ENCODE measurements at places on chromosomes 2 and 18. TPM values are rescaled to one million over a fixed set of nuclear protein-coding genes. Genes with fewer than 3 reads are reported as not detected.

DNA sequence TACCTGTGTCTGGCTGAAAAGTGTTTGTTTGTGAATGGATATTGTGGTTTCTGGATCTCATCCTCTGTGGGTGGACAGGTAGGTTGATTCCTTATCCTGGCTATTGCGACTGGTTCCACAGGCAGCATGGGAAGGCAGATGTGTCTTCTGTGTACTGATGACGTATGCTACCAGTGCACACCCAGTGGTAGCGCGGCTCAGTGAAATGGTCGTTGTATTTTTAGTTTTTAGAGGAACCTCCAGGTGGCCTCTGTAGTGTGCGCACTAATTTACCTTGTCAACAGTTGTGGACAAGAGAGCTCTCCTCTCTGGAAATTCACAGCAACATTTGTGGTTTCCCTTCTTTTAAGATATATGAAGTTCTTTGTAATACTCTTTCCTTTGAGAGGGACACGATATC is 52.5 kb downstream of the CCDC74A start:
- no peak for DNase-seq

- no peak for DNase-seq
These were observed 66.6 kb downstream of the GYPC start for GRCh38 chr2:126722546-126722945.

INHA gene
- 0.50 TPM for total RNA-seq

- no peak for DNase-seq
These were observed 62.7 kb downstream of the ADD2 start for GRCh38 chr2:70705160-70705850.

DNA sequence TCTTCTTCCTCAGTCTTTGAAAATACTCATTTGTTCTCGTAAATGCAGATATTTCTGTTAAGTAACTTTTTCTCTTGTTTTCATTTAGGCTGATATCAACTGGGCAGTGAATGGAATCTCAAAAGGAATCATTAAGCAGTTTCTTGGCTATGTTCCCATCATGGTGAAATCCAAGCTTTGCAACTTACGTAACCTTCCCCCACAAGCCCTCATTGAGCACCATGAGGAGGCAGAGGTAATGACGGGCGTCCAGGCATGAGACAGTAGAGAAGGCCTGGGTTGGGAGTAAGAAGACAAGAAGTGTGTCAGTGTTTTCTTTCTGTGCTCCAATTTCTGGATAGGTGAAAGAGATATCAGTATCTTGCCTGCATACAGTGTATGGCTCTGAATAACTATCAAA is 5.1 kb downstream of the POLR1B start:
- peak; percentile 18 for DNase-seq

SGPP2 gene
- 5.3 TPM for total RNA-seq

LIMS3 gene
- total RNA-seq = 0.83 TPM

TUBA4B gene
- total RNA-seq = not detected

DNA sequence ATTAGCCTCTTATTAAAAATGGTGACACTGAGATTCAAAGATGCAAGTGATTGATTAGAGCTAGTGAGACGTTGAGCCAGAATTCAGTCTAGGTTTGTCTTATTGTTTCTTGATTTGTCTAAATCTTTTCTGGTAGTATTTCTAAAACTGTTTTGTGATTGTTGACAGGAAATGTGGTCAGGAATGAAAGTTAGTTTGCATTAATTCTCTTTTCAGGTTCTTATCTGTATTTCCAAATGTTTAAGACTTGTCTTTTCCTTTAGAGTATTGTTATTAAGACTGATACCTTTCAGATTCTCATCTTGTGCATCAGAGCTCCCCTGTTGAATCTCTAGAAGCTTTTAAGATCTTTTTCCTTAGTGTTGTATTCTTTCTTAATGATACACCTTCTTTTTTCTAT is 89.3 kb downstream of the MBD5 start:
- DNase-seq = no peak

DNA sequence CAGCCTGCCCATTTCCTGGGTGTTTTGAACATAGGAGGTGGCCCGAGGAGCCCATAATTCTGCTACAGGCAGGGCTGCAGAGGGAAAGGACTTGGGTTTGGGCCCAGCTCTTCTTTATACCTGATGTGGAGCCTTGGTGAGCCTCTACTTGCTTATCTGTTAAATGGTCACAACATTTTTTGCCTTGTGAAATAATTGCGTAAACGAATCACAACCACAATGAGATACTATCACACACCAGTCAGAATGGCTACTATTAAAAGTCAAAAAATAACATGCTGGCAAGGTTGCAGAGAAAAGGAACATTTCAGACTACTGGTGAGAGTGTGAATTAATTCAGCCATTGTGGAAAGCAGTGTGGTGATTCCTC is 4.1 kb upstream of the FABP1 start:
- DNase-seq = no peak

CCDC85A gene
- not detected for total RNA-seq

DNA sequence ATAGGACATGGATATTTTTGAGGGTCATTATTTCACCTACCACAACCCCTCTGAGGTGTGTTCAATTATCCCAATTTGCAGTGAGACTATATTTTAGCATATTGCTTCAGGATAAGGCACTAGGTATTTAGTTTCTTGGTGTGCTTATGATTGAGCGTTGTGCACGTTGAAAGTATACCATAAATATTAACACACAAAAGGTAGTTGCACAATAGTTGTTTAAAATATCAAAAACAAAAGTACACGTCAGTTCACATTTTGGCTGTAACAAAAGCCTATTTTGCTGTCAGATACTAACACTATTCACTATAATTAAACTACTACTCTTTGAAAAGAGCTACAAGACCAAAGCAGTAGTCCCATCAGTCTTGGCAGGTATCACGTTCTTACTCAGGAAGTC is 367.5 kb downstream of the DSC3 start:
- DNase-seq = no peak

GPR75 gene
- total RNA-seq = 7.8 TPM

DNA sequence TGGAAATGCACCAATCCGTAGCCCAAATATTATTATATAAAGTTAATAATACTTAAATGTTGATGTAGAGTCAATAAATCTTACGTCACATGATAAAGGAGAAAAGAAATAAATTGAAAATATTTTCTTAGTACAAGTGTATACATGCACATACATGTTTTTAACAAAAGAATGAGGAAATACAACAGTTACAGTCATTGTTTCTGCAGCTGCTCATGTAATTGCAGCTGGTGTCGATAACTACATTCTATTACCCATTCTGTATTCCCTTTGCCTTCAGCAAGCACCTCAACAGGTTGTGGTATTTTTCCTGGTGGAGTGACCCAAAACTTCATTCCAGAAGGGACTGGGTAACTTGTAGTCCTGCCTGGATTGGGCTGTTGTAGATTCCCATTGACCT is 377.8 kb upstream of the FSIP2 start:
- peak; percentile 20 for DNase-seq

DNA sequence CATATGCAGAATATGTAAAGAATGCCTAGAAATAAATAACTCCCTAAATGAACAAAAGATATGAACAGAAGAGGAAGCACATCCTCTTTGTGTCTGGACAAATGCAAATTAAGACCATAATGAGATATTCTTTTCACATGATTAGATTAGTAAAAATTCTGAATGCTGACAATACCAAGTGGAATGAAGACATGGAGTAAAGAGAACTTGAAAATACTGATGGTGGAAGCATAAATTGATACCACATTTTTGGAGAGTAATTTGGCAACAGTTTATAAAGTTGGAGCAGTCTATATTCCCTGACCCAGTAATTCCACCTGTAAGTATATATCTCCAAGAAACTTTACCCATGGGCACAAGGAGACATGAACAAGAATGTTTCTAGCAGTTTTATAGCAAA is 130.0 kb downstream of the CAPN13 start:
- DNase-seq = no peak

HOXD10 gene
- total RNA-seq = not detected

DNA sequence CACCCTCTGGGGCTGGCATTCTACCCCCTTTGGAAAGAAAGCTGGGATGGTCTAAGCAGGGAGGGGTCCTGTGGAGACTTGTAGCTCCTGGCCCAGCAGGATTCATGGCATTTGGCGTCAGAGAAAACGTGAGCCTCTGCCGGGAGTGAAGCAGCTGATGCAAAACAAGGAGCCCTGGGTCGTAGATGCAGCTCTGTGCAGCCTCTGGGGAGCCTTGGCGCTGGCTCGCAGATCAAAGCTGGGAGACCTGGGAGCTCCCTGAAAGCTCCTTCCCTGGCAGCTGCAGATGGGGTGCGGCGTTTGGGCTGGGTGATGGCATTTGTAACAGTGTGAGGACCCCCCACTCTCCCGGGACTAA is 148.3 kb downstream of the KLHL29 start:
- DNase-seq = no peak

MBP gene
- total RNA-seq = 52.3 TPM

- no peak for DNase-seq
These were observed 25.9 kb downstream of the KCMF1 start for GRCh38 chr2:84996909-84997308.

LOXL3 gene
- total RNA-seq = 0.83 TPM

SLC5A7 gene
- total RNA-seq = not detected

CAVIN2 gene
- 10.2 TPM for total RNA-seq

RTP5 gene
- not detected for total RNA-seq

DNA sequence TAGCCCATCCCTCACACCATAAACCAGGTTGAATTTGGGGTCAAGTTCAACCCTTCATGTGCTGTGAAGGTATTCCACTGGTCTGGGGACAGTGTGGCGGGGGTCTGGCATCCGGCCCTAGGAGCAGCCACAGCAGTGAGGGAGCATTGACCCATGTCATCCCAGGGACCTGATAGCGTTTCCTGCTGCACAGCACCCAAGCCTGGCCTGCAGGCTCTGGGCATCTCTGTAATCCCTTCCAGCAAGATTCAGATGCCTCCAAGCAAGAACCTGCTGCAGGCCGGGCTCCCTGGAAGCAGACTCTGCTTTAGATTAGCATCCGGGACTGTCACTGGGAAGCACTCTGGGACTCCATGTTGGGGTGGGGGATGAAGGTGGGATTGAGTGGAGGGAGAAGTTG is 90.4 kb downstream of the TFCP2L1 start:
- no peak for DNase-seq

IL18R1 gene
- 3.9 TPM for total RNA-seq

GRCh38 chr18:21834299-21834660 is 93.7 kb downstream of the MIB1 start:
- DNase-seq = no peak

RAB6C gene
- not detected for total RNA-seq

HOXD3 gene
- total RNA-seq = not detected

LRP2 gene
- total RNA-seq = not detected

GRCh38 chr2:222483513-222484039 is 59.2 kb downstream of the SGPP2 start:
- no peak for DNase-seq

Measured in mammary epithelial cell (primary cell).